ENCODE measurements at places on chromosomes 2 and 18.

DNA sequence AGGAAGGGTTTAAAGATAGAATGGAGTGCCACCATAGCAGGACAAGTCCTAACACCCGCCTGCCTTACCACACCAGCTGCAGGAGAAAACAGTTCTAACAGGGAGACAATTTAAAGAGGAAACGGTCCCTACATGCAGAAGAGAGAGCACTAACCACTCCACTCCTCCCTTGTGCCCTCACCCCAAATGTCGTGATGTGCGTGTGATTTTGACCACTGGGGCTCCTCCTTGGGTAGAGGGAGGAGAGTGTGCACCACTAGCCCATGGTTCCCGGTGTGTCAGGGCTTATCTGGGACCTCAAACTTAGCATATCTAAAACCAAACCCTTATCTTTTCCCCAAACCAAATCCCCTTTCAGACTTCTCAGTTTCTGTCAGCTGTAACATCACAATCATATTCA, 105.5 kb upstream of the CCDC68 start:
- no peaks in the 10 kb centered on the region for H3K36me3 ChIP-seq
- H3K27ac ChIP-seq = no peak overlapping the region
- no peaks in the 10 kb centered on the region for H3K27me3 ChIP-seq

- H3K27me3 ChIP-seq = no peaks in the 10 kb centered on the region
- no peak overlapping the region for H3K4me3 ChIP-seq
- no peak for DNase-seq
- no peaks in the 10 kb centered on the region for H3K4me1 ChIP-seq
- no peaks in the 10 kb centered on the region for H3K36me3 ChIP-seq
- H3K27ac ChIP-seq = no peak overlapping the region
These were observed 1.0 kb downstream of the CYP1B1 start for GRCh38 chr2:38074764-38075506.

- H3K4me3 ChIP-seq = no peak overlapping the region
- H3K27me3 ChIP-seq = no peaks in the 10 kb centered on the region
- H3K4me1 ChIP-seq = no peaks in the 10 kb centered on the region
- DNase-seq = no peak
These were observed 296.9 kb downstream of the ZNF521 start for GRCh38 chr18:25055076-25055475.

- no peaks in the 10 kb centered on the region for H3K36me3 ChIP-seq
- no peak overlapping the region for H3K27ac ChIP-seq
- H3K4me1 ChIP-seq = no peaks in the 10 kb centered on the region
- H3K27me3 ChIP-seq = no peaks in the 10 kb centered on the region
These were observed 130.1 kb downstream of the MAP2 start for GRCh38 chr2:209553913-209554312.

GRCh38 chr2:47310801-47311560, 92.0 kb upstream of the MSH2 start:
- H3K4me3 ChIP-seq = no peak overlapping the region
- H3K27ac ChIP-seq = no peak overlapping the region
- DNase-seq = no peak
- no peaks in the 10 kb centered on the region for H3K36me3 ChIP-seq

All from DND-41 (cell line).